ENCODE measurements at places on chromosomes 1 and 21.
A peak's percentile ranks its signal among the peaks of the same experiment; 100 is the strongest.

DNA sequence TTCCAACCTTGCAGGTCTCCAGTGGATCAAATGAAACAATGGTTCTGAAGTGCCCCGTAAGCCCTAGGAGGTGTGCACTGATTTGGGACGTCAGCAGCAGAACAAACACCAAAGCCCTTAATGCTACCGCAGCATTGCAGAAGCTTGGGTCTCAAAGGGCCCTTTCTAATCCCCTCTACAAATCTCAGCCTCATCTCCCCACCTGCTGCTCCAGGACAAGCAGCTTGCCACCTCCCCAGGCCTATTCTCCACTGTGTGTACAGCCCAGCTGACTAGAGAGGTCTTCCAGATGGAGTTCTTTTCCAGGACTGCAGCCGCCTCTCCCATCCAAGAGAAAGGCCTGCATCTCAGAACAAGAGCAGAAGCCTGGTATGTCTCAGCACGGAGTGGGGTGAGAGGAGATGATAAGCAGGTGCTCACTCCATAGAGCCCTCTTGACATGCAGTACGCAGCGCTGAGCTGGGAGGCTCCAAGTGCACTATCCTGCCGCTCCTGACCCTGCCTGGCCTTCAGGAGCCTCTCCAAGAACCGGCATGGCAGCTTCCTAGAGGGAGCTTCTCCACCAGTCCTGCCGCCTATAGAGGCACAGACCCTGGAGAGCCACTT, 46.3 kb downstream of the MRPL37 start:
- peaks cover 7% of the 10 kb centered on the region for H3K4me1 ChIP-seq
- no peaks in the 10 kb centered on the region for H3K36me3 ChIP-seq
- DNase-seq = no peak
- no peak overlapping the region for H3K4me3 ChIP-seq
- H3K27me3 ChIP-seq = no peaks in the 10 kb centered on the region
- no peak overlapping the region for H3K27ac ChIP-seq

- no peak for DNase-seq
- H3K4me3 ChIP-seq = no peak overlapping the region
- H3K27me3 ChIP-seq = peaks cover 63% of the 10 kb centered on the region
- peaks cover 15% of the 10 kb centered on the region for H3K36me3 ChIP-seq
Measured at GRCh38 chr1:167126317-167126716, 32.4 kb downstream of the STYXL2 start.

DNA sequence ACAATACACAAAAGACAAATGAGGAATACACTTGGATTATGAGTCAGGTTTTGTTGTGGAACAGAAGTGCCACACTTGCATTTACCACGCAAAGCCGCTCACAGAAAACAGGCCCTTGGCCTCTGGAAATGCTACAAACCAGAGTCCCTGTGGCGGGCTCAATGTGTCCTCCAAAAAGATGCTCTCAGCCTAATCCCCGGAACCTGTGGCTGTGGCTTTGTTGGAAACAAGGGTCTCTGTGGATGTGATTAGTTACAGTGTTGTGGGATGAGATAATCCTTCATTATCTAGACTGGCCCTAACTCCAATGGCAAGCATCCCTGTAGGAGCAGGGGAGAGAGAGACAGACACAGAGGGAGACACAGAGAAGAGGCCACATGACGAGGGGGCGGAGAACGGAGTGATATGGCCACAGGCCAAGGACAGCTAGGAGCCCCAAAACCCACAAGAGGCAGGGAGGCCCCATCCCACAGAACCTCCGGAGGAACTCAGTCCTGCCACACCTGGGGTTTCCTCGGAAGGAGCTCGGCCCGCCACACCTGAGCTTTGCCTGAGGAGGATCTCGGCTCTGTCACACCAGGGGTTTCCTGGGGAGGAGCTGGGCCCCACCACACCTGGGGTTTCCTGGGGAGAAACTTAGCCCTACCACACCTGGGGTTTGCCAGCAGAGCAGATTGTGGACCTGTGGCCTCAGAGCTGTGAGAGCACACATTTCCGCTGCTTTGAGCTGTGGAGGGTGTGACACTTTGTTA, 55.4 kb downstream of the NPHP4 start:
- DNase-seq = no peak
- H3K4me3 ChIP-seq = peak overlapping the region; percentile 47
- H3K4me1 ChIP-seq = peaks cover 14% of the 10 kb centered on the region
- H3K36me3 ChIP-seq = peaks cover 5% of the 10 kb centered on the region

DNA sequence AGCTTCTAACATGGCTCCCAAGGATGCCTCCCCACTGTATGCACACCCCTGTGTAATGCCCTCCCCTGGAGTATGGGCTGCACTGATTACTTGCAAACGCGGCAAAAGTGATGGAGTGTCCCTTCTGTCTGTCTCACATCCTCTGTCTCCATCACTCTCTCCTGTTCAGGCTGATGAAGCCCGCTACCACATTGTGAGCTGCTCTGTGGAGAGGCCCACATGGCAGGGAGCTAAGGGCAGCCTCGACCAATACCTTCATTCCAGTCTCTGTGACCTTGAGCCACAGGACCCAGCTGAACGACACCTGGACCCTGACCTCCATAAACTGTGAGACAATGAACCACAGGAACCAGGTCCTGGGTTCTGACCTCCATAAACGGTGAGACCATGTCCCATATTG, 154.1 kb upstream of the ETV3 start:
- no peak for DNase-seq
- H3K36me3 ChIP-seq = peaks cover 6% of the 10 kb centered on the region
- no peak overlapping the region for H3K27ac ChIP-seq
- H3K27me3 ChIP-seq = peaks cover 56% of the 10 kb centered on the region
- no peak overlapping the region for H3K4me3 ChIP-seq

GRCh38 chr1:50268049-50268448, 155.2 kb downstream of the DMRTA2 start:
- DNase-seq = no peak
- H3K27ac ChIP-seq = no peak overlapping the region
- H3K27me3 ChIP-seq = peaks cover 19% of the 10 kb centered on the region
- H3K4me3 ChIP-seq = no peak overlapping the region
- no peaks in the 10 kb centered on the region for H3K36me3 ChIP-seq

GRCh38 chr1:205183676-205184335, 27.7 kb downstream of the DSTYK start:
- no peak overlapping the region for H3K4me3 ChIP-seq
- H3K27me3 ChIP-seq = no peaks in the 10 kb centered on the region
- peaks cover 5% of the 10 kb centered on the region for H3K36me3 ChIP-seq
- no peak for DNase-seq

DNA sequence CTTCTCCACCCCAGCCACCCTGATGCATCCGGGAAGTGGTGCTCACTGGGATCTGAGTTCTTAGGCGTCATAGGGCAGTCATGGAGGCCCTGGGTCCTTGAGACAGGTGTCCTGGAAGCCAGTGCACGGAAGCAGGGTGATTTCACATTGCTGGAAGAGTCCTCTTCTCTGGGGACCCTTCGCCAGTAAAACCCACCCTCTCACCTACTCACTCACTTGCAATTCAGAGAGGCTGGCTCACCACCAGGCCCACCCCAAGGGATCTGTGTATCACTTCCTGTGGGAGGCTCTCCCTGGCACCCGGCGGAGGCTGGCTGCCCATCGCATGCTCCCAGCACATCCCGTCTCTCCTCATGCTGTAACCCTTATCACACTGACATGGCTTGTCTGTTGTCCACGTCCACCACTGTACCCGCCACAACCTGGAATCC, 40.2 kb upstream of the EPS8L3 start:
- no peaks in the 10 kb centered on the region for H3K27me3 ChIP-seq
- H3K27ac ChIP-seq = peak overlapping the region; percentile 94
- H3K36me3 ChIP-seq = no peaks in the 10 kb centered on the region

- no peaks in the 10 kb centered on the region for H3K27me3 ChIP-seq
- no peak for DNase-seq
- H3K36me3 ChIP-seq = peaks cover 4% of the 10 kb centered on the region
- H3K4me1 ChIP-seq = peaks cover 8% of the 10 kb centered on the region
Measured at GRCh38 chr1:86741947-86742572, 37.7 kb downstream of the SH3GLB1 start.

- peaks cover 26% of the 10 kb centered on the region for H3K27me3 ChIP-seq
- no peak overlapping the region for H3K4me3 ChIP-seq
- H3K4me1 ChIP-seq = peaks cover 9% of the 10 kb centered on the region
- no peak for DNase-seq
- H3K36me3 ChIP-seq = peaks cover 6% of the 10 kb centered on the region
Measured at GRCh38 chr1:203038217-203038741, 12.0 kb downstream of the PPFIA4 start.

GRCh38 chr1:95475686-95476457, 241.9 kb downstream of the RWDD3 start:
- H3K36me3 ChIP-seq = no peaks in the 10 kb centered on the region
- H3K4me1 ChIP-seq = no peaks in the 10 kb centered on the region
- DNase-seq = no peak
- no peaks in the 10 kb centered on the region for H3K27me3 ChIP-seq
- H3K4me3 ChIP-seq = no peak overlapping the region
- no peak overlapping the region for H3K27ac ChIP-seq

GRCh38 chr1:244449936-244450508, 1.7 kb downstream of the ADSS2 start:
- DNase-seq = no peak
- peak overlapping the region; percentile 94 for H3K27ac ChIP-seq
- H3K36me3 ChIP-seq = peaks cover 3% of the 10 kb centered on the region

- peaks cover 5% of the 10 kb centered on the region for H3K4me1 ChIP-seq
- H3K27ac ChIP-seq = no peak overlapping the region
- no peak overlapping the region for H3K4me3 ChIP-seq
Measured at GRCh38 chr1:214271174-214271858, 9.6 kb upstream of the SMYD2 start.

- peaks cover 4% of the 10 kb centered on the region for H3K36me3 ChIP-seq
- DNase-seq = no peak
- H3K4me1 ChIP-seq = peaks cover 2% of the 10 kb centered on the region
- peak overlapping the region; percentile 32 for H3K4me3 ChIP-seq
Measured at GRCh38 chr1:2787163-2787911, 14.2 kb downstream of the TTC34 start.

- H3K27ac ChIP-seq = no peak overlapping the region
- peaks cover 16% of the 10 kb centered on the region for H3K27me3 ChIP-seq
- no peak overlapping the region for H3K4me3 ChIP-seq
- no peaks in the 10 kb centered on the region for H3K4me1 ChIP-seq
- H3K36me3 ChIP-seq = no peaks in the 10 kb centered on the region
- DNase-seq = no peak
Measured at GRCh38 chr1:213973129-213973528, 14.6 kb upstream of the PROX1 start.

DNA sequence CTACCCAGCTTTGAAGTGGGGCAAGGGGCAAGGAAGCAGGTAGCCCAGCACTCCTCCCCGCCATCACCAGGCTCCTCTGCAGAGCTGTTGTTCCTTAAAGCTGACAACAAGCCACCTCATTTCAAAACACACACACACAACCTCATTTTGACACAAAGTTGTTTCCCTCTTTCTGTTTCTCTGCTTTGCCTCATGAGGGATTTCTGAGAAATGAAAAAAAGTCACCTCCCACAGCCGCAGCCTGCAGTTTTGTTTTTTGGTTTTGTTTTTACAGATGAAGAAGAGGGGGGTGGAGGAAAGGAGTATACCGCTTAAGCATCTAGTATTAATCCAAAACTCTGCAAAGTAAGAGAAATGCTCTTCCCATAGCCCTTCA, 12.1 kb downstream of the MCL1 start:
- no peaks in the 10 kb centered on the region for H3K27me3 ChIP-seq
- H3K36me3 ChIP-seq = peaks cover 5% of the 10 kb centered on the region
- peak overlapping the region; percentile 94 for H3K4me3 ChIP-seq
- no peak for DNase-seq
- peaks cover 70% of the 10 kb centered on the region for H3K4me1 ChIP-seq

GRCh38 chr1:229570891-229571516, 12.5 kb upstream of the ABCB10 start:
- peaks cover 16% of the 10 kb centered on the region for H3K27me3 ChIP-seq
- no peak for DNase-seq
- H3K4me3 ChIP-seq = no peak overlapping the region
- H3K36me3 ChIP-seq = peaks cover 2% of the 10 kb centered on the region
- no peak overlapping the region for H3K27ac ChIP-seq

GRCh38 chr1:165815725-165816124, 11.7 kb upstream of the UCK2 start:
- no peak overlapping the region for H3K4me3 ChIP-seq
- no peaks in the 10 kb centered on the region for H3K4me1 ChIP-seq
- H3K27ac ChIP-seq = no peak overlapping the region
- no peak for DNase-seq
- peaks cover 19% of the 10 kb centered on the region for H3K27me3 ChIP-seq
- H3K36me3 ChIP-seq = no peaks in the 10 kb centered on the region

GRCh38 chr1:156578055-156578454, 1.5 kb upstream of the TTC24 start:
- H3K27ac ChIP-seq = no peak overlapping the region
- H3K4me3 ChIP-seq = no peak overlapping the region
- peaks cover 8% of the 10 kb centered on the region for H3K36me3 ChIP-seq
- H3K4me1 ChIP-seq = peaks cover 10% of the 10 kb centered on the region
- no peak for DNase-seq
